Muscle of leg (tissue), 16 donors: ENCODE measurements at places on chromosomes 11 and 22. TPM values are rescaled to one million over a fixed set of nuclear protein-coding genes. Genes with fewer than 3 reads are reported as not detected.

- no peak for DNase-seq
These were observed 16.0 kb upstream of the TMPRSS13 start for GRCh38 chr11:117945047-117945810.

GRCh38 chr11:130945896-130946295, 29.6 kb upstream of the SNX19 start:
- DNase-seq: peak; percentile 90

- peak; percentile 13 for DNase-seq
These were observed 710.9 kb upstream of the FAT3 start for GRCh38 chr11:91513734-91514133.

GRCh38 chr11:33128739-33129138, 32.5 kb downstream of the CSTF3 start:
- peak; percentile 2 for DNase-seq

GRCh38 chr11:107898270-107898669, 30.0 kb upstream of the RAB39A start:
- peak; percentile 18 for DNase-seq

Gene CEND1
- 1.5 TPM for polyA plus RNA-seq

Gene ADAMTS15
- polyA plus RNA-seq: 27.4 TPM

GRCh38 chr11:31150841-31151240, 218.7 kb downstream of the DCDC1 start:
- DNase-seq: no peak
